ENCODE measurements at places on chromosomes 11 and 22.

- DNase-seq: no peak
Measured at GRCh38 chr11:35322318-35322979, 96.9 kb downstream of the SLC1A2 start.

DNA sequence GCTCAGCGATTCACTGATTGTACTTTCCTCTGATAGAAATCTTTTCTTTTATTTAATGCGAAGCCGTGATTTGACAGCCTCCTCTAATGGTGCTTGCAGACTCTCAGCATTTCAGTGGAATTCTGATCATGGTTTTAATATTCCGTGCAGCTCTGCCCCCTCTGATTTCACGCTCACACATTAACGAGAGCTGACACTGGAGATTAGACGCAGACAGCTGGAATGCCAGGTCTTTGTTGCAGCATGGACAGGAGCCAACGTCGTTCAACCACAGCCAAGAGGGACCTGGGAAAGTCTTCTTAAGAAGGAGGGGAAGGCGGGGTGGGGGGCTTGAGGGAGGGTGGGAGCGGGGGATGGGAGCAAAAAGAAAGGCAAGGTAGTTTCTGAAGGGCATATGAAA, 186.4 kb downstream of the BLID start:
- DNase-seq: no peak

- DNase-seq: no peak
Measured at GRCh38 chr11:81888391-81888790, 845.3 kb downstream of the FAM181B start.

DNA sequence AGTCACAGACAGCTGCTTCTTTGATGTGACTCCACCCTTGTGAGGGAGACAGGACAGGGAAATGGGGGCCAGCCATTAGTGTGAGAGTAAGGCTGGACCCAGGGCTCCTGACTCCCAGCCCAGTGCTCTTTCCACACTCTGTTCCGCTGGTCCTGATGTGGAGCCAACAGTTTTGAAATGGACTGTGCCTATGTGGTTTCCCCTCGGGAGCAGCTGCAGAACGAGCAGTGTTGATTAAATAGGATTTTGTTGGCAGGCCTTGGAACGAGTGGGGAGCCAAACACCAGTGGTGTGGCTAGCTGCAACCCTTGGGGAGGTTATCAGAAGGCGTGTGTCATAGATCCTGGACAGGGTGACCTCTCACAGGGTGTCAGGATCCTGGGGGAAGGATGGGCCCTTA, 66.5 kb upstream of the AMPD3 start:
- DNase-seq: no peak

DNA sequence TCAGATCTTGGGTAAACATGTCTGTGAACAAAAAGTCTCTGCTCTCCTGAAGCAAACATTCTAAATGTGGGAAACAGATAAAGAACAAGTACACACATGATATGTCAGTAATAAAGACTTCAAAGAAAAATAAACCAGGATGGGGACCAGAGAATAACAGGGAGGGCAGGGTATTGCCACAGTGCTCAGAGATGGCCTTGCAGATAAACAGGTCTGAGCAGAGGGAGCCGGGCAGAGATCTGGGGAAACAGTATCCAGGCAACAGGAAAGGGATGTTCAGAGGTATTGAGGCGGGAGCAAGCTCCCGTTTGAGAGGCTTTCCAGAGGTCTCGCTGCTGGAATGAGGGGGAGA, 2.9 kb downstream of the CCDC86 start:
- DNase-seq: no peak

DNA sequence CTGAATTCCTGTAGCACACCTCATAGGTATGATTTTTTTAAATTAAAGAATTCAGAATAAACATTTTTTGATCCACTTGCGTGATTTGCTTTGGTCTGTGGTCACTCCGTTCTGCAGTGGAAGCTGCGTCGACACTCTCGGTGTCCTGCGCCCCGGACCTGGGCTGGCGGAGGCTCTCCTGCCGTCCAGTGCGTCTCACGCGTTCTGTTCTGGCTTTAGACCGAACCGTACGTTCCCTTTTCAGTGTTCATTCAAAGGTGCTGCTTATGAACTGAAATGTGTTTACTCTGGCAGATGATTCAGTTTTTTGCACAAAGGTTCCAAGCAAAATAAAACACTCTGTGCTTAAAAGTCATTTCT, 38.2 kb downstream of the CTTN start:
- no peak for DNase-seq
